Fibroblast of skin of scalp (primary cell): ENCODE measurements at places on chromosomes 2 and 18.

GRCh38 chr2:239150125-239151011 lies 250.5 kb downstream of the HDAC4 start:
- DNase-seq = no peak

DNA sequence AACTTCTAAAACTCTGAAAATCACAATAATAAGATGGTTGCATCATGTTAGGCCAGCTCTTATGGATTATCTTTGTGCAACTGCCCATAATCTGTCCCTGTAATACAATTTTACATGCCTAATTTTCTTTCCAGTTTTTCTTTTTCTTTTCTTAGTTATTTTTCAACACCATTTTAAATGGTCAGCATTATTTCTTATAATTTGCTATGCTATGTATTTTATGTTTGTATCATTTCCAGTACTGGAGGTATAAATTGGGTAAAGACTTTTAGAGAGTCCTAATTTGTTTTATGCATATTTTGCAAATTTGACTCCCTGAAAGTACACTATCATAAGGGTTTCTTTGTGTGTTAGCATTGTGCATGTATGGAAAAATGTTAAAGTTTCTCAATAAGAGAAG lies 333.0 kb downstream of the CCDC178 start:
- no peak for DNase-seq

DNA sequence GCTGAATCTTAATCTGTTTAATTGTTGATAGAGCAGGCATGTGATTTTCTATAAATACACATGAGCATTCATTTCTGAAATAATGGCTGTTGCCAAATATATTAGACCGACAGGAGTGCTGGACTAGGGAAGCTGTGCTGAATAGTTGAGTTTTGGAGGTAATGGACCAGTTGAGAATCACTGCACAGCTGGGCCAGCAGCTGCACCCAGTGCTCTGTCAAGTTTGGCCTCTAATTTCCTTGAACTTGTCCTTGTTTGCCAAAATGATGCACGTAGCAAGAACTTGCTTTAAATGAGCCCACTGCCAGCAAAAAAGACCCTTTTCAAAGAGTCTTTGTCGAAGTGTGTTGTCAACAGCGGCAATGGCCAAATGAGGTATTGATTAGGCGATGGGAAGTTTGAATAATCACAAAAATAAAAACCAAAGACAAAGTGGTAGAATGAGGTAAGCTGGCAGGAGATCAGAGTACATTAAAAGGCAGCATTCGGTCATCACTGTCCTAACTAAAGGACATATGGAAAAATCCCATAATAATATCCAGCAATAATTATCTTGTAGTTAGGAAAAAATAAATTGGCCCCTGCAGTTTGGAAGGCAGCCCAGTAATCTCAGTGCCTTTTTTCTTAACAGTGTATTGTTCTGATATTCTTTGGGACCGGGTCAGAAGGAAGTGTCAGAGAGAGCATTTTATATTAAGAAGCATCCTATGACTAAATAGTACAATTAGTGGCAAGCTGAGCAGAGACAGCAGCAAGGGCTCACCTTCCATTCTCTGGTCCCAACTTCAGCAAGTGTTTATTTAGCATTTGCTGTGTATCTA lies 126.2 kb downstream of the RAPGEF4 start:
- DNase-seq = no peak

DNA sequence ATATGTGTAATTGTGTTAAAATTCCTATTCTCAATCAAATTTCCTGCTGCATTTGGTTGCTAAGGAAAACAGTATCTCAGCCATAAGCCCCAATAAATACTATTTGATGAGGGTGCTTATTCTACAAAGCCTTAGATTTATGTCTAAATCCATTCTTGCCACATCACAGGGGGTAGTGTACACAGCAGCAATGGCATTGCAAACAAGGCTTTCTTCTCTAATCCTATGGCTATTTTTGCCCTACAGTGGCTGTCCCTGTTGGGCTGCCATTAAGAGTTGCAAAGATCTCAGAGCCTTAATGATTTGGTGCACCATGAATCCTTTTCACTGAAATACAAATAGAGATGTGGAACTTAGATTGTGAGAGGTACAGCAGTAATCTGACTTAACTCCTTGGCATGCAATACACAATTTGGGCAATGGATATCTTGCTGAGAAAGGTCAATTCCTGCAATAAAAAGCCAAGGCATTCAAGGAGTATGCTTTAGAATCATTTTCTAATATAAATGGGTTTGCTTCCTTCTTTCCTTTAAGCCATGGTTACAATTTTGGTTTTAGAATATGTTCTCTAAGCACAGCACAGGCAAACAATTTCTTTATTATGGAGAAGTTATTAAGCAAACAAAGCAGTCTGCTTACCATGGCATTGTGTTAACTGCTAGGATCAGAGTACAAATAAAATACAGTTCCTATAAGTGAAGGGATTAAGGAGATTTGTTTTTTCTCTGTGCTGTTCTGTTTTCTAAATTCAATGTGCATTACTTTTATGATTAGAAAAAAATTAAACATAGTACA lies 69.8 kb upstream of the CD302 start:
- DNase-seq = no peak

DNA sequence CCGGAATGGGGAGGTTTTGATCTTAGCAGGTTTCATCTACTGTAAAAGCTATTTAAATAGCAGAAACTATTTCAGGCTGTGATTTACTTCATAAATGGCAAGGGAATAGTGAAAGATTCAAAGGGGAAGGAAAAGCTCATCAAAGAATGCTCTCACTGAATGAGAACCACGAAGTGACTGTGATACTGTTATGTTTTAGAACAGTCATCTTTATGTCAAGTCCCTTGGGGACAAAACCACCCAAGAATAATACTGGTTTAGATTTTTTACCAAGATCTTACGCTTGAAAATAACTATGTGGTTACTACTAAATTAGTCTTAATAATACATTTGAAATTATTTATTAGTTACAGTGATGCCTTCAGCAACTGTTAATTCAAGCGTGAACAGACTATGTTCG lies 28.1 kb downstream of the FARSB start:
- DNase-seq = peak; percentile 88
